NCI-H1436 (cell line): ENCODE measurements at places on chromosomes 3 and 15.
A peak's percentile ranks its signal among the peaks of the same experiment; 100 is the strongest.

DNA sequence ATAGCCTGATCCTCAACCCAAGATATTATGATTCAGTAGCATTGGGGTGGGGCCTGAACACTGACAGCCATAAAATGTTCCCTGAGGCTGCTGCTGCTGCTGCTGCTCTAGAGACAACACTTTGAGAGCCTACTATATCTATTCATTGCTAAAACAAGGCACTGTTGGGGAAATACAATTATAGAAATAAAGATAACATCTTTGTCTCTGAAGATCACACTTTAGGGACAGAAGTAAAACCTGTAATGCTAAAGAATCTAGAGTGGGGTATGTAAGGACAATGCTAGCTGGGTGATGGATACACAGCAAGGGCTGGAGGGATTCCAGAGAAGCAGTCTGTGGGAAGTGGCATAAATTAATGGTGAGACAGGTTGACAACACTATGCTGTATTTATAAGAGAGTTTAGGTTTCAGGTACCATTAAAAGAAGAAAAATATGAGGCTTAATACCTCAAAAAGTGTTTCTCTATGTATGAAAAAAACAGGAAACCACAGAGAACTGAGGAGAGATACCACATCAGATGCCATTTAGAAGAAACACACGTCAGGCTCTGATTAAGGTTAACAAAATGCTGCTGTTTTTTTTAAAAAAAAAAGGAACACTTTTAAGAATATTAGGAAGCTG lies 115.9 kb downstream of the CBLB start:
- DNase-seq = no peak

DNA sequence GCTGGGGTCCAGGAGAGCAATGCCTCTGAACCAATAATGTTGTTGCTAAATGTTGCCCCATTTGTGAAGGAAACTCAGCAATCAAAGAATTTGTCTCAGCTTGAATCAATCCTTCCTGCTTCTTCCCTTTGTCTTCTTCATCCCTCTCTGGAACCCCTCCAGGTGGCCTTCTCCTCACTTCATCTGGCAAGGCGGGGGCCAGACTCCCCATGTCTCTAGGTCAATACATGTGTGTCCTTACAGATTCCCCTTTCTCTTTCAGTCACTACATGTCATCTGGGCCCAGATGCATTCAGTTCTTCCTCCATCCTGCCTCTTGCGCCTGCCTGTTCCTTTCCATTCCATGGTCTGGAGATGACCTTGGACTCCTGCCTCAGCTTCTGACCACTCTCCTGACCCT lies 8.0 kb upstream of the LTF start:
- DNase-seq = no peak

- DNase-seq = no peak
These were observed 198.9 kb upstream of the TOPAZ1 start for GRCh38 chr3:44042772-44043171.

GRCh38 chr3:185958626-185959025 lies 20.8 kb upstream of the TRA2B start:
- no peak for DNase-seq

GRCh38 chr3:176767385-176767784 lies 429.9 kb downstream of the TBL1XR1 start:
- DNase-seq = no peak

DNA sequence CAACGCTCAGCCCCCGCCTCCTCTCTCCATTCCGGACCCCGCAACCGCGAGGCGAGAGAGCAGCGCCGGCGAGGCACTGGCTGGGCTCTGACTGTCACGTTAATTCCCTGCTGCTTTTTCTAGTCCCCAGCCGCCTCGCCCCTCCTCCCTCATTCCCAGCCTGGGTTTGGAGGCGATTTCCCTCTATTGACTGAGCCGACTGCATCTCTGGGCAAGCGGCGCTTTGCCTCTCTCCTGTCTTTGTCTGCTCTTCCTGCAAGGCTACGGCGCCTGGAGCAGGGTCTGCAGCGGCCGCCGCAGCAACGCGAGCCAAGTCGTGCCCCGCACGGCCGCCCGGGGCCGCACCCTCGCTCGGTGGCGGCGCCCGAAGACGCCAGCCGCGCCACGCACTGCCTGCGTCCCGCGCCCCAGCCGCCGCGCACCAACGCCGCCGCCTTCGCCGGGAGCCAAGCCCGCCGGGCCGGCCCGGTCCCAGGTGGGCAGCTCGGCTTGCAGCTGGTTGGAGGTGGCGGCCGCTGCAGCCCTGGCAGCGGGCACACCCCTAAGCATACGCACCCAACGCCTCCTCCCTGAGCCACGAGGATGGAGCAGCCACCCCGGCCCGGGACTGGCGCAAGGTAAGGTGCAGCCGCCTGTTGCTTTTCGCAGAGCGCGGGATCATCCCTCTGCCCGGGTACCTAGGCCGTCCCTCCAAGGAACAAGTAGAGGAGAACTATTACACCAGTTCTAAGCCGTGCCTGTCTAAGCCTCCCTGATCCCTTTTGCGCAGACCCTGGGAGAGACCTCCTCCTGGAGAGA lies at the start of gene LRRC3B:
Gene LRRC3B (plus strand): TSS at position 152 of the 798 bp plus-strand sequence. CDS start 86,901 bp downstream, outside the sequence.
- DNase-seq = no peak

DNA sequence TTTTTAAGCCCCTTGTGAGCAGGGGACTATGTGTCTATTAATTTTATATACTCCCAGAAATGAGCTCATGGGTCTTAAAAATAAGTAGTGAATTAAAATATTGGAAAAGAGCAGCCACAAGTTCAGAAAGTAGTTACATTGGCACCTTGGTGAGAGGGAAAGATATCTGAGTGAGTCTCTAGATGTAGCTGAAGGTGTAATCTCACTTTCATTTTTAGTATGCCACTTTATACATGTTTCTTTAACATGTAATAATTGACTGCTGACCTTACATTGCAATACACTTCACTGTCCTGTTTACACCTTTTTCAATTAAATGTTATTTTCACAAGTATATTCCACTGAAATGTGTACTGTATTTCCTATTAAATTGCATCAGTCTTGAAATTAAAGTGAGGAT lies 12.1 kb upstream of the PAK6 start:
- DNase-seq = no peak

DNA sequence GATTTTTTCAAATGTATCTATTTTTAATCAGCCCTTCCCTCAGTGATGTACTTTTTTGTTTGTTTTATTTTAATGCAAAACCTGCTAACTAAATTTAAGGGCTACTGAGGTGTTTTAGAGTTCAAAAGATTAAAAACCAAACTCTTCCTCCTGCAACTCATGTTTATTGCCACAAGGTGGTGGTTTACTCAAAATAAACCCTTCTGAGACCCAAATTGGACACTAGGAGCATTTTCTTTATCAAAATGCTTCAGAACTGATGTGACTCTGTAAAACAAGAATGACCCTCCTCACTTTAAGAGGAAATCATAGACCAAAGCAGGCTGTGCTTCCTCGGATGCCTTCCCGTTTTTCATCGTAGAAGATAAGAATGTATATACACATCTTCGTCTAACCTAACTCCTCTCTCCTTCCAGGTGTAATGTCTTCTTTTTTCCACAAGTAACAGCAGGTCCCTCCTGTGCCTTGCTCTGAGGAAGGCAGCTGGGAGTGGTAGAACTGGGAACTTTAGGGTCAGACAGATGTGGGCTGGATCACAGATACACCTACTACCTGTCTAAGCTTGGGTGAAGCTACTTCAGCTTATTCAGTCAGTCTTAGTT lies 2.9 kb upstream of the NME9 start:
- no peak for DNase-seq

- peak; percentile 80 for DNase-seq
These were observed 506 bp upstream of the ATP1B3 start for GRCh38 chr3:141875893-141876380.

DNA sequence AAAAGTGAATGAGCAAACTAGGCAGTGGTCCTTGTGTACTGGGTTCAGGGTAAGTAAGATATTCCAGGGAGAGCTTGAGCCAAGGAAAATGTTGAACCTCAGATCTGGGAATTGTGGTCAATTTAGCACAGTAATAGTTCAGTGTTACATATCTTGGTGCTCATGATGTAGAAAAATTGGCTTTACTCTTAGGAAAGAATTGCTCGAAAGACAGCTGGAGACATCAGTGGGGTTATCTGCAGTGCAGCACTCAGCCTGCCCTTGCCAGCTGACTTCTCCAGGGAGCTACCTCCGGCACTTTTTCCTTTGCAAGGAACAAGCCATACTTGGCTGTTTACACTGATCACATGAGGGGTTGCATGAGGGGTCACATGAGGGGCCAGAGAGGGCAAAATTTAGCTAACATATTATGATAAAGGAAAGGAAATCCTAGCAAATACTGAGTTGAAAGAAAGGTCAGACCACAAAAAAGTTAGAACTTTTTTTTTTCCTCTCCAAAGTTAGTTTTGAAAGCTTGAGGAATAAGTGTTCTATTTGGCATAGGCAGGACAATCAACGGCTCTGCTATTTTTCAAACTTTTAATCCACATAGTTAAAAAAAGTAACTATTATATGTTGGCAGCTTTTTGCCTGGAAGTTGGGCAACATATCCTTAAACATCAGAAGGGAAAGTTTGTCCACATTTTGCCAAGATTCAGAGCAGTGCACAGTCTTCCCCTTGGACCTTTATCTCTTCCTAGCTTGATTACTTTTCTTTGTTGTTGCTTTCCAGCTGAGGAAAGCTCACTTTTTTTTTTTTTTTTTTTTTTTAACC lies 92.4 kb downstream of the COL6A6 start:
- no peak for DNase-seq

DNA sequence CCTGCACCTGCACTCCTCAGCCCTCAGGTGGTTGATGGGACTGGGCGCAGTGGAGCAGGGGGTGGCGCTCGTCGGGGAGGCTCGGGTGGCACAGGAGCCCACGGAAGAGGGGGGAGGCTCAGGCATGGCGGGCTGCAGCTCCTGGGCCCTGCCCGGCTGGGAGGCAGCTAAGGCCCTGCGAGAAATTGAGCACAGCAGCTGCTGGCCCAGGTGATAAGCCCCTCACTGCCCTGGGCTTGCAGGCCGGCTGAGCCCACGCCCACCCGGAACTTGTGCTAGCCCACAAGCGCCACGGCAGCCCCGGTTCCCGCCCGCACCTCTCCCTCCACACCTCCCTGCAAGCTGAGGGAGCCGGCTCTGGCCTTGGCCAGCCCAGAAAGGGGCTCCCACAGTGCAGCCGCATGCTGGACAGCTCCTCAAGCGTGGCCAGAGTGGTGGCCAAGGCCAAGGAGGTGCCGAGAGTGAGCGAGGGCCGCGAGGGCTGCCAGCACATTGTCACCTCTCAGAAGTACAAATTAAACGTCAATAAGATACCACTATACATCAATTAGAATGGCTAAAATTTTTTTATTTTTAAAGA lies 5.1 kb upstream of the VHL start:
- no peak for DNase-seq

DNA sequence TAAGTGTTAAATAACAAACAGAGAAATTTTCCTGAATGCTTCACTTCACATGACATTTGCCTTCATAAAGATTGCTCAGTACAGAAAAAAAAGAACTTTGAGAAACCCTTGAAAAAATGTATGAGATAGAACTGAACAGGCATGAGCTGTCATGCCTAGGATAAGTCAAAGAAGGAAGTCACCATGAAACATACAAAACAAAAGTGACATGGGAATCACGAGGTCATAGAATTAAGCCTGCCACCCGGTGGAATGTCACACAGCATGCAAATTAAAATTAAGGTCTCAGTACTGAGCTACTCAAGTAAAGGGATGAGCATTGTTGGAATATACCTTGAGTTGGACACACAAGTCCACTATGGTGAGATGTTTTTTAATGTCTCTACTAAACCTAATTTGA lies 652.5 kb upstream of the NECTIN3 start:
- DNase-seq = no peak

- DNase-seq = no peak
These were observed 193.5 kb downstream of the FOXP1 start for GRCh38 chr3:71389911-71390573.

DNA sequence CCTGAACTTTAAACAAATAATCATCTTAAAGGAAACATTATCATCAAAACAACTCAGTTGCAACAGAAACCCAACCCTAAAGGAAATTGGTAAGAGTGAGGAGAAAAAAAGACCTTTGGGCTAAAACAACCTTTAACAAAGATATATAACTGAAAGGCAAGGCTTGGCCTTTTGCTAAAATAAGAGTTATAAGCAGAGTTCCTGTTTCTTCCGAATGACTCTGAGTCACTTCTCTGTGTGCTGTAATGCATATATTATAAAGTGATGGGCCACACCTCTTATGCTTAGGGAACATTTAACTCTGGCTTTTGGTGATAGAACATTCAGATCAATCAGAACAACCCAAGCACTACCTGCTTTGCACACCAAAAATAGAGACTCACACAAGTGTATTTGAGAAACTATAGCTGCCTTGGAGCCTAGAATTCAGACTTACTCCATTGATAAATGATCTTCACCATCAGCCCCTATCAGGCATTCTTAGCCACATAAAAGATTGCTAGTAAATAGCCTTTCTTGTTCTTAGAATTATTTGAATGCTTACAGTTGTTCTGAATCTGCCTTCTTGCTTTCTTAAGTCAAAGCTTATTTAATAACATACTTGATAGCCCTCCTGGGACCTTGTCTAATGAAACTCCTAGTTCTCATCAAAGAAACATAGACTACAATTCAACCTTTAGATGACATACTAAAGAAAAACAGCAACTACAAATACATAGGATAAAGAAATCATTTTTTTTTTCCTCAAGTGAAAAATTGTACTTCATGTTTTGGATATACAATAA lies 294.2 kb upstream of the SEMA6D start:
- DNase-seq = no peak

DNA sequence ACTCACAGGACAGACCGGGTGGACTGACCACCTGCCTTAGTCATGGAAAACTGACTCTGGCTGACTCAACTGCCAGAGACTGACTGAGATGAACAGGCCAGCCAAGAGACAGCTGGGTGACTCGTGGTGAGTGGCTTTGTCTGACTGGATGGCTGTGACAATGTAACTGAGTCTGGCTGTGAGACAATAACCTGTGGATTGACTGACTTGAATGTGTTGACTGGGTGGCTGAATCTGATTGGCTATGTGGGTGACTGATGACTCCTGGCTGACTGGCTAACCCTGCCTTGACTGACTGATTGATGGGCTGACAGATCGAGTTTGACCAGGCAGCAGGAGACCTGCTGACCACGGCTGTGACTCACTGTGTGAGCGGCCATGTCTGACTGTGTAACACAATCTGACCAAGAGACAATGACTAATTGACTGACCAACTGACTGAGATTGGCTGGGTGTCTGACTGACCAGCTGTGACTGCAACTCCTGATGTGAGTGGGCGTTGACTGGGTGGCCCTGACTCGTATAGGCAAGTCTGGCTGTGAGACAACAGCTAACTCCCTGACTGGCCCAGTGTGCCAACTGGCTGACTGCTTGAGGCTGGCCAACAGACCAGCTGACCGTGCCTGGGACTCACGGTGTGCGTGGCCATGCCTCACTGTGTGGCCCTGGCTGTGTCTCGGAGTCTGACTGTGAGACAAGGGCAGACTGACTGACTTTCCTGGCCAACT lies 509.1 kb downstream of the SHQ1 start:
- no peak for DNase-seq

- no peak for DNase-seq
These were observed 19.1 kb upstream of the CCDC174 start for GRCh38 chr3:14632442-14632930.

GRCh38 chr3:4849136-4849535 lies 130.1 kb upstream of the BHLHE40 start:
- DNase-seq = no peak
